ENCODE measurements at places on chromosomes 2 and 18. TPM values are rescaled to one million over a fixed set of nuclear protein-coding genes. Genes with fewer than 3 reads are reported as not detected.

The CTAGE1 gene
- total RNA-seq, result not detected

The PDCD1 gene
- 77.6 TPM for total RNA-seq

The CHST9 gene
- total RNA-seq, result not detected

The CERKL gene
- not detected for total RNA-seq

The LAMA1 gene
- not detected for total RNA-seq

The IAH1 gene
- 61.2 TPM for total RNA-seq

The CHCHD5 gene
- 25.2 TPM for total RNA-seq

The PID1 gene
- not detected for total RNA-seq

The METTL21A gene
- total RNA-seq, result 10.8 TPM

The GPR45 gene
- total RNA-seq, result not detected

The ALMS1 gene
- total RNA-seq, result 20.2 TPM

The C2orf80 gene
- total RNA-seq, result not detected

The CDK15 gene
- not detected for total RNA-seq

The NYAP2 gene
- total RNA-seq, result 0.19 TPM

The CRYGB gene
- total RNA-seq, result not detected

The LCT gene
- total RNA-seq, result 0.45 TPM
